ENCODE measurements at places on chromosomes 16 and 17.

- DNase-seq = no peak
Measured at GRCh38 chr16:86093801-86094750, 195.1 kb downstream of the IRF8 start.

GRCh38 chr17:79317916-79318315 is 243.3 kb downstream of the ENGASE start:
- DNase-seq = no peak

DNA sequence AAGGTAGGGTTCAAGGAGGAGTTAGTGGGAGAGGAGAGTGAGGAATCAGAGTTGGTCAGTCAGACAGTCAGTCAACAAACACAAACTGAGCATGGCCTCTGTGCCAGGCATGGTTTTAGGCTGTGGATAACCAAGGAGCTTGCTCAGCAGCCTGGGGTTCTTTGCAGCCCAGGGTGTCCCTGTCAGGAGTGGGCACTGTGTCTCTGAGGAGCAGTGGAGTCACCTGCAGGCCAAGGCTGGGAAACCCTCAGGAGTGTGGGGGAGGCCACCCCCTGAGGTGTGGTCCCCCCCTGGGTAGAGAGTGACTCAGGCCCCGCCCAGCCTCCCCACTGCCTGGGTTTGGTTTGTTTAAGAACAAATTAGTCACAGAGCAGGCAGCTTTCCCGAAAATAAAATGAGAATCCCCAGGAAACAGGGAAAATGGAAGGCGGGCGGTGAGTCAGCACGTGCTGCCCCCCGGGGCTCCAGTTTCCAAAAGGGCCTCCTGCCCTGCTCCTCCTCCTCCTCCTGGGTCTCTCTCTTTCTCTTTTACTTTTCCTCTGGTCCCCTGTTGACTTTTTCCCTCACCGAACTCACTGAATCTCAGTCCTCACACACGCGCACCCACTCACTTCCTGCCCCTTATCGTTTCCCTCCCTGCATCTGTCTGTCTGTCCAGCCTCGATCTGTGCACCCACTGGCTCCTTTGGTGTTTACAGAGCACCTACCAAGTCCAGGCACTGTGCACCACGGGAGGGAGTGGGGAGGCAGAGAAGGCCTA is 44.3 kb downstream of the SOCS3 start:
- DNase-seq = peak; percentile 24

- DNase-seq = no peak
Measured at GRCh38 chr16:71727551-71728324, 3.2 kb upstream of the PHLPP2 start.

- no peak for DNase-seq
Measured at GRCh38 chr16:65909310-65910050, 457.0 kb upstream of the CDH5 start.

DNA sequence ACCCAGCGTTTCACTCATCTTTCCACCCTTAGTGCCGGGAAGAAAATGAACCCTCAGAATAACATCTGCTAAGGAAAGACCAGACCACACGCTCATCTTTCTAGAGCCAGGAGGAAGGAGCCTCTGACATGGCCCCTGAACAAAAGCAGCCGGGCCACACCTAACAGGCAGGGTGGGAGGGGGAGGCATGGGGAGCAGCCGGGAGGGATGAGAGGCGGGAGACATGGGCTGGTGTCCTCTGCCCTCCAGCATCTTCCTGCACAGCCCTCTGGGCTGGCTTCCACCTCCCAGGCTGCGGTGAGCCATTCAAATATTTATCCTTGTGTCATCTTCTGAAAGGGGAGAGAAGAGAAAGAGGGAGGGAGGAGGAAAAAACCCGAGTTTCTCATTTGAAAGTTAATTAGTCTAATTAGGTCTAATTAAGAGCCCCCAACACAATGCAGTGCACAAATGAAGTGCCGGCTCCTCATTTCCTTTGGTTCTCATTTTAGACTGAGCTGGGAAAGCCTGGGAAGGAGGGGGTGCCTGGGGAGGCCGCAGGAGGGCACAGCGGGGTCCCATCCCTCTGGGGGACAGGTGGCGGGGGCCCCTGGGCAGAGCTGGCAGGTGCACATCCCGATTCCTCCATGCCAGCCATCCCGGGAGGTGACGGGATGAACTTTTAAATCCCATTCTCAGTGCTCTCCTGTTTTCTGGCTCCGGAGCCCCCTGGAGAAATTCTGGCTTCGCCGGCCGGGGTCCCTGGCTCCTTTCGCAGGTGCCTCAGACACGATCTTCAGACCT is 90.5 kb downstream of the ENGASE start:
- no peak for DNase-seq

DNA sequence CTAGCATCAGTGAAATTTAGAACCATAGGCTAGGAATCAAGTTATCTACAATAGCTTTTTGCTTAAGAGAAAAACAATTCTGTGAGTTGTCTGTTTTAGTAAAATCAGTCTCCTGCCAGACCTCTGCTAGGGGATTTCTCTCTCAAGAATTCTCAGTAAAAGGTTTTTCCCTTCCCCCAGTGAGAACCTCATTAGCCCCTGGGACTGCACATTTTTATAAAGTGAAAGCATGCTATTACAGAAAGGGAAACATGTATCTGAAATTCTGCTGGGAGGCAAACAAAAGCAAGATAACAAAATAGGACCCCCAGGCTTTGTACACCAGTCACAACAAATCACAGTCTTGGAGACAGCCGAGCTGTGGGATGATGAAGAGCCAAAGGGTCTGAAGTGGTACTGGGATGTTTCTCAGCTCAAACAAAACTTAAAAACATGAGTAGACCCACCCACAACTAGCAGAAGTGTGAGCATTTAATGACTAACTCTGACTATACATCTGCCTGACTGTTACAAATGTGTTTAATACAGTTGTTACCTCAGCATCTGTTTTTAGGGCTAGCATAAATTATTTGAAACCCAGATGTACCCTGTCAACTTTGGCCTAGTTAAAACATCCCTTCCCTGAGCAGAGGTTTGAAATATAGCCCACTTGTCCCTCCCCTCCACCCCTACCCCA is 20.0 kb upstream of the GLG1 start:
- DNase-seq = no peak

GRCh38 chr17:41799366-41799765 is 12.4 kb downstream of the P3H4 start:
- no peak for DNase-seq

DNA sequence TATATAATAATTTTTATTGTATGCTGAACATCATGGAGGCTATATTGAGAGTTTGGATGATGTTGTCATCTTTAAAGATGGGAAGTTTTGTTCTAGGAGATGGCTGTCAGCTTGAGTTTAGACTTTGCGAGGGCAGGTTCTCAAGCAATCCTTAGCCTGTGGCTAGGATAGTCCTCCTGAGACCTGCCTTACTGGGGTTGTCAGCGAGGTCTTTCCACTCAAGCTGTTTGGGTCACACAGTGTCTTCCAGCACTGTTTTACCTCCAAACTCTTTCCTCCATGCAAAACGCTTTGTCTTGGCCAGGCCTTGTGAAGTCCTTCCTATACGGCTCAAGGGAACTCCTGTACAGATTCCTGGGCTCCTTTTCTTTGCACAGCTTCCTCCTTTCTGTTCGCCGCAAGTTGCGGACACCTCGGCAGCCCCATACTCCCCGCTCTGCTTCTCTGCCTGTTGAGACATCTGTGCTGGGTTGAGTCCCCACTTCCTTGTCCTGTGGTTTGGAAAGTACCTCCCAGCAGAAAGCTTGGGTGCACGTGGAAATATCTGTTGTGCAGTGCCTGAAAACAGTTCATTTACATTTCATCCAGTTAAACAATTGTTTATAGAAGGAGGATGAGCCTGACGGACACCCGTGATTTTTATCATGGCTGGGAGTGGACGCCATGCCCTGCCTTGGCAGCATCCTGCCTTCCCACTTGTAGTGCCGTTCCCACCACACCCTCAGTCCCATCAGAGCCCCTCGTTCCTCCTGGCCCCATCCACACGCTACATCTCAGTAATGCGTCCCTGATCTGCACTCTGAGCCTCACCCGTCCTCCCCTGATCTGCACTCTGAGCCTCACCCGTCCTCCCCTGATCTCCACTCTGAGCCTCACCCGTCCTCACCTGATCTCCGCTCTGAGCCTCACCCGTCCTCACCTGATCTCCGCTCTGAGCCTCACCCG is 55.0 kb upstream of the CBFA2T3 start:
- DNase-seq = peak; percentile 27

DNA sequence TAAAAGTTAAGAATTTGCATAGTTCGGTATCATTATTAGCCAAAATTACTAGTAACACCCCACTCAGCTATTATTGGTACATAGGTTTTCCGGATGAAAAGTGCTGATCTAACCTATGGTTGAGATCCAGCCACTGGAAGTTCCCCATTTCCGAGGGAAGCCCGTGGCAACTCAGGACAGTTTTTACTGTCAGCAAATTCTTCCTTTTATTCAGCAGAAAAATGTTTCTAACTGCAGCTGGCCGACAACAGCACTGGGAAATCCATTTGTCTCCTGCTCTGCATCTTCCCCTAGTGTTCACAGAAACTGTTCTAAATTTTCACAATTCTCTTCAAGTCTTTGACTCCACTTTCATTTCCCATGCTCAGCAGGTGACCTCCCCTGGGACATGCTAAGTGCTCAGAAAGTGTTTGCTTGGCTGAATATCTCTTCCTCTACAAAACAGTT is 15.5 kb upstream of the MMD start:
- DNase-seq = no peak

- no peak for DNase-seq
Measured at GRCh38 chr17:69317625-69318024, 9.3 kb downstream of the ABCA5 start.

DNA sequence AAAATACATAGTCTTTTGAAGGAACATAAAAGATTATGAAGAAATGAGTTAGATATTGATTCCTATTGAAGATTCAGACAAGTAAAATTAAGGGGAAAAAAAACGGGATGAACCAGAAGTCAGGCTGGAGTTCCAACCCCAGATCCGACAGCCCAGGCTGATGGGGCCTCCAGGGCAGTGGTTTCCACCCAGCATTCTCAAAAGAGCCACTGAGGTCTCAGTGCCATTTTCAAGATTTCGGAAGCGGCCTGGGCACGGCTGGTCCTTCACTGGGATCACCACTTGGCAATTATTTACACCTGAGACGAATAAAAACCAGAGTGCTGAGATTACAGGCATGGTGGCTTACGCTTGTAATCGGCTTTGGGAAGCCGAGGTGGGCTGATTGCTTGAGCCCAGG is 9.5 kb downstream of the STH start:
- DNase-seq = no peak

GRCh38 chr16:55152875-55153390 is 171.1 kb upstream of the IRX6 start:
- DNase-seq = no peak

- no peak for DNase-seq
Measured at GRCh38 chr17:45052052-45052772, 780 bp upstream of the DCAKD start.

DNA sequence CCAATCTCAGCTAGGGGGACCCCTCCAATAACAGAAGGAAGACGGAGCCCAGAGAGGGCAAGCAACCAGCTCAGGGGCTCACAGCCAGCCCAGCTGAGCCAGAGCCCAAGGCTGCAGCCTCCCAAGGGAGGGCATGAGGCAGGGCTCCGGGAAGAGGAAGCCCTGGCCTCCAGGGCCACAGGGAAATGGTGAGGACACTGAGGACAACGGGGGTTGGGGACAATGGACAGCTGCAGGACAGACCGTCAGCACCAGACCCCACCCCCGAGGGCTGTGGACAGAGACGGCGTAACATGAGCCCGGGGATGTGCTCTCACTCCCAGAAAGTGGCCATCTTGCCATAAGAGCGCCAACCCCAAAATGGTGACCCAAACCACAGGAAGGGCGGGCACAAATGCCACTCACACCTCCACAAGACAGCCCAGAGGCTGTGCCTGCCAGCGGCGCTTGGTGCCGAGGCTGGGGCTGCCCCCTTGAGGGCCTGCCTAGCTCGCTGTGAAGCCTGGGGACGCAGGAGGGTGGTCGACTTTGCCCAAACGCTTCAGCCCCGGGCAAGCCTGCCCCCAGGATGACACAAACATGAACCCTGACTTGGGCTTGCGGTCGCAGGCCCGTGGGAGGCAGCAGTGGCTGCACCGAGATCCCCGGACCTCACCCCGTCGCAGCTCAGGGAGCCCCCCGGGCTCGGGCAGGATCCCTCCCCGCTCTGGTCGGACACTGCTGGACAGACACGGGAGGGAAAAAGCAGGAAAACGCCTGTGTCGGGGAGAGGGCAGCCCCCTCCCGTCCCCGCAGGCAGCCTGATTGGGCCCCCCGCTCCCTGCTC is 10.5 kb downstream of the PIMREG start:
- DNase-seq = no peak

- no peak for DNase-seq
Measured at GRCh38 chr17:43788540-43788939, 8.3 kb downstream of the CFAP97D1 start.

DNA sequence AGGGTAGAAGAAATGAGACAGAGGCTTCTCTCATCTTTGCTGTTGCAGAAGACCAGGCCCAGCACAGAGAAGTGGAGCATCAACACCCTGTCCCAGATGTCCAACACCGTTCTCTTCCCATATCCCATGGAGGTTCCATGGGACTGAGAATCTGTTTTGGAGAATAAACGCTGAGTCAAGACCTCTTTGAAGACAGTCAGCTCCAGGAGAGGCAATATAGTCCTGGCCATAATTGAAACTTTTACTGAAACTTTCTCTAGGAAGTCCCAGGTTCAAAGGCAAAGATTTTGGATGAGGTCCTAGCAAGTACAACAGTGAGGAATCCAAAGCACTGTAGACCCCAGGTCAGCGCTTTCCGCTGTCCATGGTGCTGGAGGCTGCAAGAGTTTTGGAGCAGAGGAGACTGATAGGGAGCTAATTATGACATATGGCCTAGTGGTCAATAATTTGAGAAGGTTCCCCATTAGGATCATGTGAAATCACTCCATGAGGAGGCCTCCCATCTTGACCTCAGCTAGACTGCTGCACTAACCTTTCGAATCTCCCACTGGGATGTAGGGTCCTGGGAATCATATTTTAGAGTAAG is 36.0 kb downstream of the OSBPL7 start:
- no peak for DNase-seq

DNA sequence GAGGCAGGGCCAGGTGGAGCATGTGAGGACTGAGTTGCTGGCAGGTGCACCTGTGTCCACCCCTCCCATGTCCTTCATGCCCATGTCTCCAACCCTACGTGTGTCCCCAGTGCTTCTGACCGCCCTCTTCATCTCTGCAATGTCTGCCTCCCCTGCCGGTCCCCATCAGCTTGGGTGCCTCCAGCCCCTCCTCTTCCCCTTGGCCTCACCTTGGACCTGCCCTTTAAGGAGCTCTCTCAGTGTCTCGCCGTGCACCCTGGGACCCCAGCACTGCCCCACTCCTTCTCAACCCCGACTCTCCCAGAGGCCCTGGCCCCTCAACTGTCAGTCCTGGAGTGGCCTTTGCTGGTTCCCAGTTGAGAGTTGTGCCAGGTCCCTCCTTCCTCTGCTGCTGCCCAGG is 15.0 kb downstream of the RIPOR1 start:
- no peak for DNase-seq

GRCh38 chr17:78131172-78132083 is 857 bp downstream of the TMC8 start:
- DNase-seq = no peak

GRCh38 chr17:28507567-28508203 is 1.5 kb downstream of the FOXN1 start:
- DNase-seq = no peak

Measured in stimulated activated CD8-positive, alpha-beta memory T cell treated with anti-CD3 and anti-CD28 coated beads, Interleukin-12 subunit alpha, Interleukin-12 subunit beta, amount 100 ng/mL, for 1 hour (primary cell).